ENCODE measurements at places on chromosomes 2 and 18.

DNA sequence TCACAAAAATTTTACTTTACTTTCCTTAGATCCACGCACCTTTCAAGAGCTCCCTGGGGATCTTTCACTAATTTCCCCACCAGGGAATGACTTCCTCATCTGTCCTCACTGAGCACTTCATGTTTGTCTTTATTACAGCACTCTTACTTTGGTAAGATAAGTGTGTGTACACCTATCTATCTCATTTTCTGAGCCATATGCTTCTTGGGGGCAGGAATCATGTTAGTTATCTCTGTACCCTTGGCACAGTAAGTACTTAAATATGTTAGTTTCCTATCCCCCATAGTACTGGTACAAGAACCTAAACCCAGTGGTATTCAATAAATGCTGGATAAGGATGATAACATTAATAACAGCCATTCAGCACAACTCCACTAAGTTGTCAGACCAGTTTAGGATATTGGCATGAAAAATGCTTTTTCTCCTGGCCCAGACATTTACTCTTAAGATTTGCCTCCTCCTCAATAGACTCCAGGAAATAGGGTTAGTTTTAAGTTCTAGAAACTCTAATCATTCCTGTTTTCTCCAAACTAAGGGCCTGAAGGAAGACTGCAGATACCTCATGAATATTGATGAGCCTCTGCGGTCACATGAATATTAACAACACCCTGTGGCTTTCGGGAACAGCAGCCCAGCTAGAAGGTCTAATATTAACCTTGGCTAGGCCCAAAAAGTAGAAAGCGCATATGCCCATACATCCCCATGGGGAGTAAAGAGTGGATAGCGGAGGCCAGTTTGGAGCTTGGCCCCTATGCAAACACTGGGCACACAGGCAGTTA is 38.2 kb downstream of the NHEJ1 start:
- no peak for DNase-seq

DNA sequence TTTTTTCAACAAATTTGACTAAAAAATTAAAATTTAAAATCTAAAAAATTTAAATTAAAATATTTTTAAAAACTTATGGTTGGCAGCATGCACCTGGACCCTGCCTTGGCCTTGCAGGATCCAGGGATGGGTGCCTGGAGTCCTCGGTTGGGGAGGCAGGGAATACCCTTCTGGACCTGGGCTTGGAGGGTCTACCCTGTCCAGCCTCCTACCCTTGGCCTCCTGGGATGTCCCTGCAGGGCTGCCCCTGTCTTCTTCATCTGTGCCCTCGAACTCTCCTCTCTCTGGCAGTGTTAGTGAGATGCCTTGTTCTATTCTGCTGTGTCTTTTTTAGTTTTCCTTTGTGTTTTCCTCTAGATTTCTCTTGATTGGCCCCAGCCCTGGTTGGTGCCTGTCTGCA is 68.9 kb upstream of the HAAO start:
- DNase-seq = no peak

DNA sequence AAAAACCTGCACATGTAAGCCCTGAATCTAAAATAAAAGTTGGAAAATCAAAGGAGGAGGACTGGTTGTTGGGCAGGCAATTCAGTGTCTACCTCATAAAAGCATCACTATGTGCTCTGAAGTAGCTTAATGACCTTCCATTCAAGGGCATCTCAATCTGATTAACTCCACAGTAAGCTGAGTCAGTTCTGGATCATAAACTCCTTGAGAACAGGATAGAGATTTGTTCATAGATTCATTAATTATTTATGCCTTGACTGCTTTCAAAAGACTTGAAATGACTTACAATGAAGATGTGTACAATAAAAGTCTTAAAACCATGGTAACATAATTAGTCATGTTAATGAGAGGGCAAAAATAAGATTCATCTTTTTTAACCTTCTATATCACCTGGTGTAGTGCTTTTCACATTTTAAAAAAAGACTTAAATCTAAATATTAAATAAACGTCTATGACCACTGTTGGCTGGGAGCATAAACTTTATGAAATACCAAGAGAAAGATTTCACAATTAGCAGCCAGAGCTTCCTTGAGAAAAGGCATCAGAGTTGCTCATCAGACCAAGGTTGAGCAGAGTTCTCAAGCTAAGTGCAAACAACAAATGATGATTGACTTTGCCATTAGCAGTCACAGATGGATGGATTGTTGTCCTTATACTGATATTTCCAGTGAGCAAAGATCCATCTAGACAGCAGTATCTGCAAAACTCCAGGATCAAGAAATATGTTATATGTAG is 237.3 kb upstream of the THUMPD2 start:
- DNase-seq = no peak

GRCh38 chr2:128271911-128272600 is 46.6 kb downstream of the HS6ST1 start:
- DNase-seq = no peak

DNA sequence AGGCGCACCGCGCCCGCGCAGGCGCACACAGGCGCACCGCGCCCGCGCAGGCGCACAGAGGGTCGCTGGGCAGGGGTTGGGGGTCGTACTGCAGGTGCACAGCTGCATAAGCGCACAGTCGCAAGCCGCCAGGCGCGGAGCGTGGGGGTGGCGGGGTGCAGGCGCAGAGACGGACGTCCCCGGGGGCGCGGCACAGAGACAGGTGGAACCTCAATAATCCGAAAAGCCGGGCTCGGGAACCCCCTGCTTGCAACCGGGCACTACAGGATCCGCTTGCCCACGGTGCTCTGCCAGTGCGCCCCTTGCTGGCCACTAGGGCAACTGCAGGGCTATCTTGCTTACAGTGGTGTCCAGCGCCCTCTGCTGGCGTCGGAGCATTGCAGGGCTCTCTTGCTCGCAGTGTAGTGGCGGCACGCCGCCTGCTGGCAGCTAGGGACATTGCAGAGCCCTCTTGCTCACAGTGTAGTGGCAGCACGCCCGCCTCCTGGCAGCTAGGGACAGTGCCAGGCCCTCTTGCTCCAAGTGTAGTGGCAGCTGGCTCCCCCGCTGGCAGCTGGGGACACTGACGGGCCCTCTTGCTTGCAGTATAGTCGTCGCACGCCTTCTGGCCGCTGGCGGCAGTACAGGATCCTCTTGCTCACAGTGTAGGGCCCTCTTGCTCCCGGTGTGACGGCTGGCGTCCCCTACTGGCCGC is 34.9 kb downstream of the FAM110C start:
- no peak for DNase-seq

DNA sequence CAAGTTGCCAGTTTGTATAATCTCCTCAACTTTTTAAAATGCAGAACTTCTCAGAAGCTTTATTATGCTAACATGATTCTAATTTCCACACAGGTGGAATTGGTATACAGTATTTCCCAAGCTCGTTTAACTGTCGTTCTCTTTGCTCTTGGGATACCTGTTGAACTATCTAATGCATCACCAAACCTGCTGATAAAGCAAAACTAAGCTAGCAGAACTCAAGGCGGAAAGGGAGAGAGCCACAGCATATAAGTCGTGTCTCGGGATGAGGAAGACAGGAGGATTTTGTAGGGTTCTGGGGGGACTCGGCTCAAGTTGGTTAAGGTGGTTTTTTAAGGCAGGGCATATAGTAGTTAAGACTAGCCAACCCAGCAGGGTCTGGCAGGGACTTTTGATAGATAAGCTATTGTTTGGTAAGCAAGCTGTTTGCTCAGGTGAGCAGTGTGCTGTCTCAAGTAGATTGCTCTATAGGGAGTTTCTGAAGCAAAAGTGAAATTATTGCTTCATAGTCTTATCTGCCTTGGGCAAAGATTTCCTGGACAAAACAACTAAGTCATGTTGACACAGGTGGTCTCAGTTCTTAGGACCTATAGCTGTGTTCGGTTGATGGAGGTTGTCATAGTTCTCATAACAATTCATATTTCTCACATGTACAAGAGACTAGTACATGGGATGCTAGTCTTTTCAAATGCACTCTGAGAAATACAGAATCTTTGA is 28.2 kb upstream of the CHRNA1 start:
- DNase-seq = no peak

DNA sequence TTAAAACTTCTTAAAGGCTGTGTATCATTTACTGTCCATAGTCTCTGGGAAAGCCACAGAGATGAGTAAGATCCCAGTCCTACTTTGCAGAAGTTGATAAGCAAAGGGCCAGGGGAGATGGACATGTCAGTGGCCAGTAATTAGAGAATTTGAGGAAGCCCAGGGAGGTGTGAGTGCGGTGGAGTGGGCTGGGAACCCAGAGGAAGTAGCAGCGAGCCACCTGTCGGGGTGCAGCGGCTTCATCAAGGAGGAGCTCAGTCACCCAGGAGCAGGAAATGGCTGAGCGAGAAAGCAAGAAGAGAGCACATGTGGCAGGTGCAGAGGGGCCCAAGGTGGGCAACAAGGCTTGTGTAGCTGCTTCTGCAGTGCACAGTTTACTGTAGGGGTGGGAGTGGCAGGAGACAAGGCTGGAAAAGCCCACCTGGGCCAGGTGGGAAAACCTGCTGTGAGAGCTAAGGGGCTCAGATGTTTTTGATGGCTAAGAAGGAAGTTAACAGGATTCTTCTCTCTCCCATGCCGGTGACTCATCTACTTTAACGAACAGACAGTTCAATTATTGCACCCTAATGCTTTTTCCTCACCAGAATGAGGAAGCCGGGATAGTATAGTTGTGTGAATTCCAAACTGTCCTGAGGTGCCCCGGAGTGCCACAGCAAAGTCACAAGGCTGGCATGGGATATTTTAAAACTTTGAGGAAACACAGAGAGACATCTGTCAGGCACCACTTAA is 34.8 kb upstream of the MGAT5 start:
- no peak for DNase-seq
